Activated CD4-positive, alpha-beta T cell treated with anti-CD3 and anti-CD28 coated beads, Interleukin-2, amount 10 ng/mL, durations not matched to agents 24 days and 14 days (primary cell): ENCODE measurements at places on chromosomes 7 and 10.

GRCh38 chr10:113153493-113154102, 203.6 kb downstream of the TCF7L2 start:
- no peak for DNase-seq

- no peak for DNase-seq
Observed at GRCh38 chr7:64916-65341, 127.4 kb upstream of the FAM20C start.

- DNase-seq, result no peak
Observed at GRCh38 chr10:23065181-23065948, 30.0 kb upstream of the MSRB2 start.

GRCh38 chr7:55571511-55572377, 558 bp downstream of the VOPP1 start:
- DNase-seq, result peak; percentile 90

DNA sequence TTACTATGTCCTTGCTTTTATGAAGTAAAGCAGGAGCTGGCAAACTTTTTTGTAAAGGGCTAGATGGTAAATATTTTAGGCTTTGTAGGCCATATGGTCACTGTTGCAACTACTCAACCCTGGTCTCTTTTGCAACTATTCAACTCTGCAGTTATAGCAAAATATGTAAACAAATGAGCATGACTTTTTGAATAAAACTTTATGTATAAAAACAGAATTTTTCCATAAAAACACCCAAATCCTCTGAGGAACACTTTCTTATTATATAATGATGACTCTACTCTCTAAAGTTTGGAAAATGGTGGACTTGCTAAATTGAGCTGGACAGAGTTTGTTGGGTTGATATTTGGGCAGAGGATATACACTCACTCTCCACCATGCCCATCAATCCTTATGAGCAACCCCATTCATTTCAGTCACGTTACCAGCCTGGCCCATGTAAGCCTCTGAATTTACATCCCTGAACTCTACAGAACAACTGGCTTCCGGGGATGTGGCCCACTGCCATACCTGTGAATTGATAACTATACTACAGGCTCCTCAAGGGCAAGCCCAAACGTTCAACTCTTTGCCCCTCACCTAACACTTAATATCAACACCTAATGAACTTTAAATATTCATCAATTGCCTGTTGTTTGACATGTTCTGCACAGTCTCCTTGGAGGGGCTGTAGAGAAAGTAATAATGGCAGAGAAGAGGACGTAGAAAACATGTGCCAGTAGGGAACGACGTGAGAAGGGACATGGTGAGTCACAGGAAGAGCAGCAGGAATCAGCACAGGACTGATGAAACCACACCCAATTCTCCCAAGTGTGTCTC, 37.6 kb downstream of the SGMS1 start:
- no peak for DNase-seq

GRCh38 chr7:116455009-116455408, 44.5 kb upstream of the CAV2 start:
- no peak for DNase-seq
